Uterine smooth muscle cell (primary cell): ENCODE measurements at places on chromosomes 7 and 10. TPM values are rescaled to one million over a fixed set of nuclear protein-coding genes. Genes with fewer than 3 reads are reported as not detected.

Gene GHRHR
- total RNA-seq, result not detected in 2 replicates

Gene CUZD1
- total RNA-seq, result 0.33 and 0.50 TPM in 2 replicates

Gene HECW1
- 0.11 and 0.62 TPM in 2 replicates for total RNA-seq

Gene PTF1A
- not detected in 2 replicates for total RNA-seq

Gene VOPP1
- total RNA-seq, result 93.7 and 104 TPM in 2 replicates

Gene ATOH7
- total RNA-seq, result not detected in 2 replicates

Gene ECD
- total RNA-seq, result 30.0 and 32.1 TPM in 2 replicates

Gene FLNC
- total RNA-seq, result 286 and 354 TPM in 2 replicates

Gene PTPN12
- total RNA-seq, result 35.6 and 50.6 TPM in 2 replicates

Gene WAPL
- total RNA-seq, result 49.5 and 56.9 TPM in 2 replicates

Gene SERPINE1
- 410 and 462 TPM in 2 replicates for total RNA-seq

Gene TIMM23
- total RNA-seq, result 72.5 and 105 TPM in 2 replicates

Gene SAMD9L
- total RNA-seq, result 11.5 and 15.4 TPM in 2 replicates

Gene H2BK1
- not detected in 2 replicates for total RNA-seq

Gene BMS1
- total RNA-seq, result 23.4 and 33.6 TPM in 2 replicates

Gene KCNMA1
- 169 and 183 TPM in 2 replicates for total RNA-seq

Gene ANXA8L1
- 0.22 TPM in 1 of 2 replicates, not detected in the other for total RNA-seq

Gene BLOC1S2
- total RNA-seq, result 46.4 and 47.4 TPM in 2 replicates

Gene PRLHR
- total RNA-seq, result 0.12 TPM in 1 of 2 replicates, not detected in the other

Gene OGDH
- total RNA-seq, result 74.5 and 81.0 TPM in 2 replicates

Gene FAM20C
- 35.9 and 44.6 TPM in 2 replicates for total RNA-seq

Gene LIPJ
- total RNA-seq, result not detected in 2 replicates

Gene SPDYE2
- not detected in 2 replicates for total RNA-seq

Gene OR9A2
- not detected in 2 replicates for total RNA-seq

Gene MBL2
- total RNA-seq, result not detected in 2 replicates

Gene ZNF503
- total RNA-seq, result 5.8 and 6.6 TPM in 2 replicates

Gene LIPN
- not detected in 2 replicates for total RNA-seq

Gene RNF32
- total RNA-seq, result 1.2 and 2.0 TPM in 2 replicates

Gene WNT8B
- not detected in 2 replicates for total RNA-seq

Gene AKR1C1
- total RNA-seq, result 72.2 and 86.1 TPM in 2 replicates

Gene TDRD1
- 0.44 and 0.62 TPM in 2 replicates for total RNA-seq
